ENCODE measurements at places on chromosomes 4 and X. TPM values are rescaled to one million over a fixed set of nuclear protein-coding genes. Genes with fewer than 3 reads are reported as not detected.

UGT2A1 gene
- not detected for total RNA-seq

CC2D2A gene
- not detected for total RNA-seq

RAB39B gene
- 14.7 TPM for total RNA-seq

ATP11C gene
- total RNA-seq, result 11.3 TPM

LONRF3 gene
- total RNA-seq, result 0.50 TPM

DNA sequence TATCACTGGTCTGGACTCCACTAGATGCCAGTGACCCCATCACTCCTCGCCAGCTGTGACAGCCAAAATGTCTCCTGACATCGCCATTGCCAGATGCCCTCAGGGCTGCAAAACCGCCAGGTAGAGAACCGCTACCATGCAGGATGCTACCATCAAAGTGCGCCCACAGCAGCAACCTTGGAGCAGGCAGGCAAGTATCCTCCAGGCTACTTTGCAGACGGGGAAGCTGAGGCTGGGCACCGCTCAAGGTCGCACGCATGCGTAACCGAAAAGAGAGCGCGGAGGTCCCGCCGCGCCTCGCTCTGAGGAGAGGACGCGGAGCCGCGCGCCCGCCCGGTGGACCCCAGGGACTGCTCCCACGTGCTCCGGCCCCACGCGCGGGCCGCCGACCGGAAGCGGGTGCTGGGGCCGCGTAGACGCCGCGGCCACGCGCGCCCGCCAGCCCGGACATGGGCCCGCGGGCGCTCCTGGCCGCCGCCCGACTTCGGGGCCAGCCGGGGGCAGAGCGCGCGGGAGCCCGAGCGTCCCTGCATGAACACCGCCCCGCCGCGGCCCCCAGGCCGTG, at the start of gene STS:
Gene STS (plus strand): TSS at position 300 of the 565 bp plus-strand sequence. CDS start 105,488 bp downstream, outside the sequence.
- DNase-seq, result peak; percentile 23
- peak within 1 kb of the TSS; percentile 87 for H3K27ac ChIP-seq
- H3K4me3 ChIP-seq, result peak within 1 kb of the TSS; percentile 79

DNA sequence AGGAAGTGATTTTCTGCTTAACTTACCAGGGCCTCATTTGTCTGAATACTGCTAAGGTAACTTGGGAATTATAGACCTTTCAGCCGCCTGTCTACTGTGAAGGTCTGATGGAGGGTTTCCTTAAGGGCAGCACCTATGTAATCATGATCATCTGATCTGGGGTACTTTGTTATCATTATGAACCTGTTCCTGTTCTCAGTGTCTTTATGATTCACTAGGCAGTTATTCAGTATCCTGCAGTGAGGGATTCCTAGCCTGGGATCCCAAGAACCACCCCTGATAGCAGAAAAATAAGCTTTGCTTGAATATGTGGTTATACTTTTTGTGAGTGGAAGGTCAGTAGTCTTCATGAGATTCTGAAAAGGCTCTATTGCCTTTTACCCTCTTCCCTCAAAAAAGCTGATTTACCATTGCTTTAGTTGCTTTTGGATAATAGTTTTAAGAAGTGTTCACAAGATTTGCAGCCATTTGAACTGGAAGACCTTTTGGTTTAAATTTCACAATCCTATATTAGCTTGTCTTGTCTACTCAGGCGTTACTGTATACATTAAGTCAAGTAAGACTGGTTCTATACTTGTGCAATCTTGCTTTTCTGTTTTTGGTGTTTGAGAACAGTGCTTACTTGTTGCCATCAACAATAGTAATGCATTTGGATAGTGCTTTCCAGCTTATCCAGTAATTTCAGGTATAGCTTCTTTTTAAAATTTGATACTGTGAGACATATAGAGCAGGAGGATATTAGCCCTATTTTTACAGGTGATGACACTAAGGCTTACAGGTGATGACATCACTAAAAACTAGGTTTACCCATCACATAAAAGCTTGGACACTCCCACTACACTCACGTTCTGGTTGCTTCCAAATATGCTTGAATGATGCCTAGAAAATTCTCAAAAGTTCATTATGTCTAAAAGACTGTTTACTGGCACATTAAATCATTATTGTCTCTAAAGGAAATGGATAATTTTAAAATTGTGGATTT, 60.0 kb downstream of the FHIP1A start:
- no peak overlapping the region for H3K4me3 ChIP-seq
- DNase-seq, result no peak
- no peak overlapping the region for H3K27ac ChIP-seq
- H3K4me1 ChIP-seq, result no peaks in the 10 kb centered on the region

- H3K4me1 ChIP-seq, result no peaks in the 10 kb centered on the region
- no peak for DNase-seq
- H3K27me3 ChIP-seq, result peaks cover 2% of the 10 kb centered on the region
- no peak overlapping the region for H3K4me3 ChIP-seq
Measured at GRCh38 chrX:140099221-140099620, 133.9 kb upstream of the CXorf66 start.

DNA sequence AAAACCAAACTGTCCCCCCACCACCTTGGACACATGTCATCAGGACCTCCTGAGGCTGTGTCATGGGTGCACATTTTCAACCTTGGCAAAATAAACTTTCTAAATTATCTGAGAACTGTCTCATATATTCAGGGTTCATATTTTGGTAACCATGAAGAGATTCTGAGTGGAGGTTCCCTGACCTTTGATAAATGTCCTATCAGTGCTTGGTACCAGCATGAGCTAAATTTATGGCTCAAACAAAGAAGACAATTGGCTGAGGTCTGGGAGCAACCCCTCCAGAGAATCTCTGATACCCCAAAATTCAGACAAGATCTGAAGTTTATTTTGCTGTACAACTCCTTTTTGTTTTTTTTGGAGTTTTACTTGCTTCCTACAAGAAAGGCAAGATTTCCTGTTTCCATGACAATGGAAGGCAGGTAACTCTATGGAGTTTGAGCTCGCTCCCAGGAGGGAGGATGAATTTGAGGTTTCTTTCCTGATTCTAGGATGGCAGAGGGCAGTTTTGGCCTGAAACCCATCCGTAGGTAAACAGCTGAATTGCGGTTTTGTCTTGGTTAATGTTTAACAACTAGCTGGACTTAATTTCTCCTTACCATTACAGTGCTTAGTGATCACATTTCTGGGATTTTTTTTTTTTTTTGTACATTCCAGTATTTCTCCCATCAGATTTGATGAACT, 14.5 kb downstream of the UGT2B15 start:
- H3K4me1 ChIP-seq, result peaks cover 3% of the 10 kb centered on the region
- DNase-seq, result no peak
- H3K27me3 ChIP-seq, result no peaks in the 10 kb centered on the region
- no peak overlapping the region for H3K27ac ChIP-seq

DNA sequence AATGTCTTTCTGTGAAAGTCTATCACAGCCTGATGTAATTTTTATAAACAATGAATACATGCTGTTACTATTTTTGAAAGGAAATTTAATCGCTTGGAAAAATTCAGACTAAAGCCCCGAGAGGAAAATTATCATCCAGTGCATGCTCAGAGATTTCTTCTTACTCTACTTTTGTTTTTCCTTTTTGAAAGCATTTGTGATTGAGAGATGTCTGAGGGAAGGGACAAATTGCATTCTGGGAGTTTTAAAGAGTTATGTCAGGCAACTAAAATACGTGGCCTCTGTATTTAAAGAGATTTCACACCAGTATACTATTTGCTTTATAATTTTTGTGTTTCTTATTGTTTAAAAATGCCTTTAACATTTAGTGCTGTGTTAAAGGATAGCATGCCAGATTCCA, 1.4 kb upstream of the ZFX start:
- peak overlapping the region; percentile 92 for H3K27ac ChIP-seq
- peaks cover 23% of the 10 kb centered on the region for H3K36me3 ChIP-seq

DNA sequence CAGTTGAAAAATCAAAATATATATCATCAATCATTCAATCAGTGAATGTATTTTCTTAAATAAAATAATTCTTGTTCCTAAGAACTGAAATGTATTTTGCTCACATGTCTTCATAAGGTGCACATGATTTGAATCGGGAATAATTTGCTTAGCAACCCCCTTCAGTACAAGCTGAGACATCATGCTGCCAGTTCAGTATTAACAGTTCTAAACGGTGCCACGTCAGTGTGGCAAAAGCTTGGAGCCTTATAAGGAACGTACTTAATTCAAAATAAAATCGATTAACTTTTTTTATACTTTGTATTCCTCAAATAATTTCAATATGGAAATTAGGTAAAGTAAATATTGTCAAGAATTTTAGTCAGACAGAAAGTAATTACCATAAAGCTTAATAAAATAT, 287.9 kb downstream of the CCSER1 start:
- H3K4me1 ChIP-seq, result no peaks in the 10 kb centered on the region
- H3K36me3 ChIP-seq, result no peaks in the 10 kb centered on the region
- H3K4me3 ChIP-seq, result no peak overlapping the region
- no peak for DNase-seq

DNA sequence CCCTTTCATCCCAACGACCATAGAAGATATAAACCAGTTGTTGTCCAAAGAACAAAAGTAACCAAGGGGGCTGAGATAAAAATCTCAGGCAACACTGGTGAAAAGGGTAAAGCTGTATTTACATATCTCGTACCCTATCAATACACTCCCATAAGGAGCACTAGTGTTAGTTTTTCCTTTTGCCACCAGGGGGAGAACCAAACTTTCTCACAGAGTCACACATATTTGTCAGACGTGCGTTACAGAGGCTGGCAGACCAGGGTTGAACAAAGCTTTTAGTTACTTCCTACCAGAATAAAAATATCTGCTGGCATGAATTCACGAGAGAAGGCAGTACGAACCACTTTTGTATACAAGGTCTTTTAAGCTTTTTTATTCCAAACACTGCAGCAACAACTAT, 88.3 kb downstream of the AMELX start:
- no peak overlapping the region for H3K4me3 ChIP-seq
- no peak overlapping the region for H3K27ac ChIP-seq
- no peak for DNase-seq
- no peaks in the 10 kb centered on the region for H3K4me1 ChIP-seq
- no peaks in the 10 kb centered on the region for H3K27me3 ChIP-seq

GRCh38 chr4:64200001-64200555, 209.2 kb downstream of the TECRL start:
- no peaks in the 10 kb centered on the region for H3K4me1 ChIP-seq
- H3K4me3 ChIP-seq, result no peak overlapping the region
- no peaks in the 10 kb centered on the region for H3K36me3 ChIP-seq

DNA sequence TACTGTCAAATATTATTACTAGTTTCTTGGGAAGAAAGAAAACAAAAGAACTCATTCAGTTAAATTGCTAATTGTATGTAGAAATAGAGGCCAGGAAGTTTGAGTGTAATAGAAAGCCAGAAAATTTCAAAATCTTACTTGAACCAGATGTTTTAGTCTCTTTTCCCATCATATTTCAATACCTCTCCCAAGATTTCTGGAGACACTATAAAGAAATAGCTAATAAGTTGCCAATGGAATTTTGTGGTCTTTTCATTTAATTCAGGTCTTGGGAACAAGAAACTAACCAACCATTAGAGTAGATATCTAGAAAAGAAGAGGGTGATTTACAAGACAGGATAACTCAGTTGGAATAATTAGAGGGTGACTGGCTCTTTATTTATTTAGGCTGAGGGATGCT, 112.2 kb downstream of the AGTR2 start:
- H3K27me3 ChIP-seq, result no peaks in the 10 kb centered on the region
- no peak overlapping the region for H3K4me3 ChIP-seq
- no peaks in the 10 kb centered on the region for H3K36me3 ChIP-seq
- H3K4me1 ChIP-seq, result no peaks in the 10 kb centered on the region
- DNase-seq, result no peak
- no peak overlapping the region for H3K27ac ChIP-seq

DNA sequence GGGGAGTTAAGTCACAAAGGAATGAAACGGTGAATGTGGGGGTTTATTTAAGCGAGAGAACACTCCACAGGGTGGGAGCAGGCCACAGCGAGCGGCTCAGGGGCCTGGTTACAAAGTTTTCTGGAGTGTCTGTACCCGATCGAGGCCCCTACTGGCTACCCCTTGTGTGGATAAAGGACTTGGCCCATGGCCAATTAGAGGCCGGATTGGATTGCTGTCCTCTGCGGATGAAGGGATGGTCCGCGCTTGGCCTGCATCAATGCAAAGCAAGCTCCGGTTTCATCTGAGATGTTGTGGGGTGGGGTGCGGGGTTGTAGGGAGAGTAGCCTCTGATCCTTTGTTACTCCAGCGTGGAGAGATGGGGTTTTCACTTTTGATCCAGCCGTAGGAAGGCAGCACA, 1574.5 kb upstream of the TENM3 start:
- no peak overlapping the region for H3K4me3 ChIP-seq
- no peak for DNase-seq
- H3K36me3 ChIP-seq, result no peaks in the 10 kb centered on the region
- no peaks in the 10 kb centered on the region for H3K4me1 ChIP-seq

- H3K4me1 ChIP-seq, result no peaks in the 10 kb centered on the region
- H3K36me3 ChIP-seq, result no peaks in the 10 kb centered on the region
- no peak for DNase-seq
Measured at GRCh38 chrX:30961387-30962174, 72.5 kb upstream of the TAB3 start.

DNA sequence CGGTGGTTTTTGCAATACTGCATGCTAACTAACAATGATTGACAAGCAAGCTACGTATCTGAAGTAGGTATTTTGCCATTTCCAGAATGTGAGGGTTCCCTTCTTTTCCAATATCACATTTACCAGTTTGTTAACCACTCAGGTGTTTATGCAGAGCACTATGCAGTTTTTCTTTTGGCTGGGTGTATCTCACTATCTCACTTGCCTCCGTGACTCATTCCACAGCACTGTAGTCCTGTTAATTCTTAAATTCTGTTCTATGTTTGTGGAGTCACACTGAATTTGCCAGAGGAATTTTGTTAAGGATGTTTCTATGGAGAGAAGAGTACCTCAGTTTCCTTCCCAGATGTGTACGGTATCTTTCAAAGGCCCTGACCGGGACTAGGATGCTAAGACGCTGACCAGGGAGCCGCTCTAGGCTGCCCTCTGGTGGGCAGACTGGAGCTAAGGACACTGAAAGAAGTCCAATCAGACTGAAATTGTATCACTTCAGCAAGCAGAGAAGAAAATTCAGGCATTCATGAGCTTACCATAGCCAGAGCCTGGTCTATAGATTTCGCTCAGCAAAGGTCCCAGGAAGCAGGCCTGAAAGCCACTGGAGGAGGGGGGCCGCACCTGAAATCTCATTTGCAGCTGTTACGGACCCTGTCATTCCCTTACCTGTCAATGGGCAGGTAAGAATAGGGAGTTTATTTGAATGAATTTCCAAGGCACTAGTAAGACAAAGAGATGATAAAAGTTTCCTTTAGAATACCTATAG, 388.4 kb upstream of the SPOCK3 start:
- no peaks in the 10 kb centered on the region for H3K36me3 ChIP-seq
- peak; percentile 39 for DNase-seq
- H3K4me3 ChIP-seq, result no peak overlapping the region
- H3K4me1 ChIP-seq, result no peaks in the 10 kb centered on the region
- H3K27me3 ChIP-seq, result no peaks in the 10 kb centered on the region
